Stimulated activated CD4-positive, alpha-beta T cell treated with anti-CD3 and anti-CD28 coated beads, TNF-alpha, amount 100 ng/mL, for 1 hour (primary cell): ENCODE measurements at places on chromosomes 3 and 15.

DNA sequence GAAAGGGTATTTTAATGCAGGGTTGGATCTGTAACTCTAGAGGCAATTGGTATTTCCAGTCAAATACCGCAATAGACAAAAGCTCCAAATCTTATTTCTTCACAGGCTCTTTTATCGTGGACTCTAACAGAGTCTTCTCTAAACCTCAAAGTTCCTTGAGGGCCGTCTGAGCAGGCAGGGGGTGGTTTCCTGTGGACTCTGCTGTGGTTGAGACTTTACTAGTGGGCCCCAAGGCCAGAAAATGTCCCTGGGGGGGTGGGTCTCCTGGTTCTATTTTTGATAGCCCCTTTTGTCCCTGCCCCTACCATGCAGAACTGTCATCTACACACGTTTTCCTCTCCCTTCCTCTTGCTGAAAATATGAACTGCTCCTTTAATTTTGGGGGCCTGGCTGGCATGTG lies 80.1 kb downstream of the ASB7 start:
- no peak for DNase-seq

DNA sequence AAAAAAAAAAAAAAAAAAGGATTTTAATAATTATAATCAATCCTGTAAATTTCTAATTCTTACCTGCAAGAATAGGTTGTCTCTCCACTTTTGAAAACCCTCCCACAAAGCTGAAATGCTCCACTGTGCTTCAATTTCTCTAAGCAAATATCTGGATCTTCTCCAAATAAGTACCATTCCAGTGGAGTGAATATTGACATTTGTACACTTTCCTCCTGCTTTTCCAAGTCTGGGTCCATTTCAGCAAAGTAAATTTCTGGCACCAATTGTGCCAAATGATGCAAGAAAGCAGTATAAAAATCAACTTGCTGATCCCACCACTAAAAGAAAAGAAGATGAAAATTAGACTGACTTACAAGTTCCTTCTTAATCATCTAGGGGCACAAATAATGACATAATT lies 19.9 kb downstream of the UBR1 start:
- no peak for DNase-seq

DNA sequence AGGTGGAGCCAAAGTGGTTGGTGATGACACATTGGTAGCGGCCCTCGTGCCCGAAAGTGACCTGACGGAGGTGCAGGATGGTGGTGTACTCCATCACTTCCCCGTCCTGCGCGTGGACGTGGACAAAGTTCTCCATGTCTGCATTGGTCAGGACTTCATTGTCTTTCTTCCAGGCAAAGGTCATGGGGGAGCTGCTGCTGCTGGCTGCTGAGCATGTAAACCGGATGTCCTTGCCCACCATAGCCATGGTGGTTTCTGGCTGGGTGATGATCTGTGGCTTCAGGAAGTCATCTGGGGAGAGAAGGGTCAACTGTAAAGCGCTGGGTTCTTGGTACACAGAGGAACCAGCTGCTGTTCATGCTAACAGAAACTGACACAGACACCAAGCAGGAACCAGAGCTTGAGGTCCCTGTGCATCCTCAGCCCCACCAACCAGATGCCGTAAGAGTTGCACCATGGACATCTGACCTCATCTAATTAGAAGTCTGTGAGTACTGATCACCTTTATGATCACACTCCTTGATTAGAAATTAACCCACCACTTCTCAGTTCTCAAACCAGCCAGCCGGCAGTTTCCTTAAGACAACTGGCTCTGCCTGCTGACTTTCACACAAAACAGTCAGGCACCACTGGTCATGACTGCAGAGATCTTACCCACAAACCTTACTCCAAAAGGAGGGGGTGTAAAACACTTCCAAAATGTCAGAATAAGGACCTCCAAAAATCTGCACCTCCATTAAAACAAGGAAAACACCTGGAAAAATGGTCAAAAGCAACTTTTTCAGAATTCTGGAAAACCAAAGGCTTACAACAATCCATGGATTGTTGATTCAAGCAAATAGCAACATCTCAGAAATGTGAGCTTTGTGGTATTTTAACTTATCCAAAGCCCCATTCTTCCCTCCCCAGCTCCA lies 114.6 kb downstream of the LRIG1 start:
- DNase-seq, result no peak

DNA sequence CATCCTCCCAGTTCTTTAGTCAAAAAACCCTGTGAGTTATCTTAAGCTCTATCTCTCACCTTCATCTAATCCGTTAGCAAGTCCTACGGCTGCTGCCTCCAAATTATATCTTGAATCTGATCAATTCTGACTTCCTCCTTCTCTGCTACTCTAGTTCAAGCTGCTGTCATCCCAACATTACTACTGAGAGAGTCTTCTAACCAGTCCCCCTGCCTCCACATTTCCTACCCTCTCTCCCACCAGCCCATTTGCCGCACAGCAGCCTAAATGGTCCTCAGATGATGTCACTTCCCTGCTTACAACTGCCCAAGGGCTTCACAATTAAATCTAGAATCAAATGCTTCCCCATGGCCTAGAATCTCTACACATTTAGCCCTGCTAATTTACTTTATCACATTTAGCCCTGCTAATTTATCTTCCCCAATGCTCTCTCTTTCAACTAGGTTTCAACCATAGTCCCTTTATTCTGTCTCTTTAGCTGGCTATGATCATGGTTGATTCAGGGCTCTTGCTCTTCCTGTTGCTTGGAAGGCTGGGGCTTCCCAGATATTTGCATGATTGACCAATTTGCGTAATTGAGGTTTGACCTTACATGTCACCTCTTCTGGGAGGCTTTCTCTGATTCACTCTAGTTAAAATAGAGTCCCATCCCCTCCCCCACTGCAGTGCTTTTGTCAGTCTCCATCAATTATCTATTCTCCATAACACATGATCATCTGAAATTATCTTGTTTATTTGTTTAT lies 11.0 kb upstream of the ARL14 start:
- DNase-seq, result no peak

DNA sequence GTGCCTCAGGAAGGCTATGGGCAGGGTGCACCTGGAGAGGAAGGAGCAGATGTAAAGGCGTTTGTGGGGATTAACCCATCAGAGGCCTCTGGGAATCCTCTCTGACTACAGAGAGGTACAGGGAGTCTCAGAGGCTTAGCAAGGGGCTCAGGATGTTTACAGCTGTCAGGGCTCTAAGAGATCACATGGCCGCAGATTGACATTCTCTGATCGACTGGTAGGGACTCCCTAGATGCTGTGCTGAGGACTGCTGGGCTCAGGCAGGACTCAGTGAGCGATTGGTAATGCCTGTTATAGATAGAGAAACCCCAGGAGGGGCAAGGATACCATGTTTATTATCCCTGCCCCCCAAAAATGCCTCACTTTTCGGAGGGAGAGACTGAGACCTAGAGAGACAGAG lies 103.5 kb downstream of the CORO2B start:
- no peak for DNase-seq

GRCh38 chr15:99122831-99123712 lies 18.2 kb downstream of the SYNM start:
- DNase-seq, result no peak

- DNase-seq, result no peak
Measured at GRCh38 chr3:151107701-151108100, 22.2 kb downstream of the MED12L start.

DNA sequence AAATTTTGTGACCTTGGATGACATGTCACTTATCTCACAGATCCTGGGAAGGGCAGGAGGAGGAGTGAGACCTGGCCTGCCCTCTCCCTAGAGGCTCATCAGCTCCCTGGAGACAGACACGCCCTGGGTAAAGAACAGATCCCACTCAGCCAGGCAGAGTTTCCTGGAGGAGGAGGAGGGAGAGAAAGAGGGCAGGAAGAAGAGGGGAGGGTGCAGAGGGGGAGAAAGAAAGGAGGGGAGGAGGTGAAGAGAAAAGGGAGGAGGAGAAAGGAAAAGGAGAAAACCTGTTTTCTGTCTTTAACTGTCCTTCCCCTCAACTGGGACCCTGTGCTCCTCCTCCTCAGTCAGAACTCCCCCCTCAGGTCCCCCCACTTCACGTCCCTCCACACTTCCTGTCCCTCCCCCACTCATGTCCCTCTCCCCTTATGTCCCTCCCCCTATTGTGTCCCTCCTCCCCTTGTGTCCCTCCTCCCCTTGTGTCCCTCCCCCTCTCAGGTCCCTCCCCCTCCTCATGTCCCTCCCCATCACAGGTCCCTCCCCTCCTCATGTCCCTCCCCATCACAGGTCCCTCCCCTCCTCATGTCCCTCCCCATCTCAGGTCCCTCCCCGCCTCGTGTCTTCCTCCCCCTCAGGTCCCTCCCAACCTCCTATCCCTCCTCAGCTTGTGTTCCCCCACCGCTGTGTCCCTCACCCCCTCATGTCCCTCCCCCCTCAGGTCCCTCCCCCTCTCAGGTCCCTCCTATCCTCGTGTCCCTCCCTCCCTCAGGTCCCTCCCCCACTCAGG lies 52.3 kb upstream of the CGNL1 start:
- no peak for DNase-seq

- DNase-seq, result no peak
Measured at GRCh38 chr15:48781481-48782081, 29.3 kb downstream of the CEP152 start.

GRCh38 chr3:43951813-43952212 lies 261.1 kb downstream of the ABHD5 start:
- no peak for DNase-seq

DNA sequence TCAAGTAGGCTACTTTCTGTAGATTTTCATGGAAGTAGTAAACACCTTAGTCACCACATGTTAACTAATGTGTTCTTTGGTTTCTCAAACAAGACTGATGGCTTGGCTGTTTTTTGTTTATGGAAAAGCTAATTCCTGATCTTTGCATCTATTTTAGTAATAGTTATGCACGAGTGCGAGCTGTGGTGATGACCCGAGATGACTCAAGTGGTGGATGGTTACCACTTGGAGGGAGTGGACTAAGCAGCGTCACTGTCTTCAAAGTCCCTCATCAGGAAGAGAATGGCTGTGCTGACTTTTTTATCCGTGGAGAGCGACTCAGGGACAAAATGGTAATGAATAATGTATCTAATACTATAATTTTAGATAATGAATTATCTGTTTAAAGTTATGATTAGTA lies 46.6 kb downstream of the SPRED1 start:
- no peak for DNase-seq
